Left forelimb (tissue), 1 donor: ENCODE measurements at places on chromosomes 1 and 21.

DNA sequence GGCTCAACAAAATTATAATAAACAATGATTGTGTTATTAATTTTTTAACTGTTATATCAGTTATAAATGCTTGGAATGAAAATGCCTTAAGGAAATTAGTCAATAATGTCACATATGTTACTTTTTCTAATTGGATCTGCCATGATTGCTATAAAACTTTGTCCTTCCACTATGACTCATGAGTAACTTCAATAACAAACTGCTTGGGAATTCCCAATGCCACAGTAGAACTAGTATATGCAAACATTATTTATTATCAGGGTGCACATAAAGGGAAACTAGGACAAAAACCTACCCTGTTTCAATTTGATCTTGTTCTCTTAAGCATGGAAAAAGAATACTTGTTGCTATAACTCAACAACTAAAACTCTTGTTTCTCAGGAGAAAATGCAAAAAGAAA is 59.1 kb upstream of the PDC start:
- DNase-seq, result no peak

DNA sequence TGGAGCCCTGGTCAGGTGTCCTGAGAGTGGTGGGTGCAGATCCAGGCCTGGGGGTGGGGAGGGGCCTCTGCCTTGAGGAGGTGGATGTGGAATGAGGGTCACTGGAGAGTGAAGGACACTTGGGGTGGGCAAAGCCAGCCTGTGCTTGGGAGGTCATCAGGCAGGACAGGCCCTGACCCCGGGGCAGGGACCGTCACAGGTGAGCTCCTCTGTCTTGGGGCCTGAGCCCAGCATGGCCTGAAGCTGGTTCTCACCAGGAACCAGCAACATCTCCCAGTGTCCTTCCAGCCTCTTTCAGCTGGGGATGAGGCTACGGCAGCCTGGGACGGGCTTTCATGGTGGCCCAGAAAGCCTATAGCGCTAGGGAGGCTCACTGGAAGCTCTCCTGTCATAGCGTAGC is 831 bp upstream of the KRTAP10-2 start:
- DNase-seq, result peak; percentile 54

- DNase-seq, result no peak
These were observed 27.3 kb upstream of the GOLT1A start for GRCh38 chr1:204241050-204241449.

DNA sequence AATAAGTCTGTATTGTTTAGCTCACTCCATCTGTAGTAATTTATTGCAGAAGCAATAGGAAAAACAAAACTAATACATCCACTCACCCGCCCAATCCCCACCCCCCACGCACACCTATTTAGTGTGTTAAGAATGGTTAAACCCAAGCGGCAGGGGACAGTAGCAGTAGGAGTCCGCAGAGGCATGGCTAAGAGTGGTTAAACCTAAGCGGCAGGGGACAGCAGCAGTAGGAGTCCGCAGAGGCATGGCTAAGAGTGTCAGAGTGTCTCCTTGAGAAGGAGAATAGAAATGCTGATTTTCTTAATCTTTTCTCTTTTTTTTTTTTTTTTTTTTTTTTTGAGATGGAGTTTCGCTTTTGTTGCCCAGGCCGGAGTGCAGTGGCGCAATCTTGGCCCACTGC is 34.8 kb upstream of the TMPRSS2 start:
- DNase-seq, result no peak

DNA sequence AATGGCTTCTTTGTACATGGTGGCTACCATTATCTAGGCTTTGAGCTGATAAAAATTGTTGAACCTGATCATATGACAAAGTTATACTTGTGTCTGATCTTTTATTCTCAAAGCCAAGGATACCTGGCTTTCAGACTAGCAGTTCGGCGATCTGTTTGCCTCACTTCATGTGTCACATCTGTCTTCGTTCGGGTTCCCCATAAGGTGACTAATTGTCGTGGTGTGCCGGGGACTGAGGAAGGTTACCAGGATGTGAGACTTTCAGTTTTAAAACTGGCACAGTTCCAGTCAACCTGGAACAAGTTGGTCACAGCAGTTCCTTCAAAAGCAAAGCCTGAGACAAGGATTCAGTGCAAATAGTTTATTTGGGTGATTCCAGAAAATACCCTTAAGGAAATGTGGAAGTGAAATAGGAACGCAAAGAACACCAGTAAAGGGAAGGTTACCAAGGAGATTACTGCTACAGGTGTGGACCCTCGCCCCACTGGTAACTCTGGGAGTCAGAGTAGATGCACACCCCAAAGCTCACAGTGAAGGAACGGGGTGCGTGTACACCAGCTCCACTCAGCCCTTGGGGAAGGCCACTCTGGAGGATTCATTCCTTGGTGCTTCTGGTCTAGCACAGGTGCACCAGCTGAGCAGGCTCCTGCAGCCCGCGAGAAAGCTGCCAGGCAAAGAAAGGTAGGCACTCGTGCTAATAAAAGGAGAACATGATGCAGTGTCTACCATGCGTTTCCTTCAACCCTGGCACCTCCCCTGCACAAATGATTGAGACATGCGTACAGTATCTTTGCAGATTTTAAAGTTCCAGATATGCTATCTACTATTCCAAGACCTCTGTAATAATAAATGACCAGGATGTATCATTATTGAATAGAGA is 69.0 kb downstream of the VWA5B1 start:
- no peak for DNase-seq
